ENCODE measurements at places on chromosomes 1 and 21. TPM values are rescaled to one million over a fixed set of nuclear protein-coding genes. Genes with fewer than 3 reads are reported as not detected.

DNA sequence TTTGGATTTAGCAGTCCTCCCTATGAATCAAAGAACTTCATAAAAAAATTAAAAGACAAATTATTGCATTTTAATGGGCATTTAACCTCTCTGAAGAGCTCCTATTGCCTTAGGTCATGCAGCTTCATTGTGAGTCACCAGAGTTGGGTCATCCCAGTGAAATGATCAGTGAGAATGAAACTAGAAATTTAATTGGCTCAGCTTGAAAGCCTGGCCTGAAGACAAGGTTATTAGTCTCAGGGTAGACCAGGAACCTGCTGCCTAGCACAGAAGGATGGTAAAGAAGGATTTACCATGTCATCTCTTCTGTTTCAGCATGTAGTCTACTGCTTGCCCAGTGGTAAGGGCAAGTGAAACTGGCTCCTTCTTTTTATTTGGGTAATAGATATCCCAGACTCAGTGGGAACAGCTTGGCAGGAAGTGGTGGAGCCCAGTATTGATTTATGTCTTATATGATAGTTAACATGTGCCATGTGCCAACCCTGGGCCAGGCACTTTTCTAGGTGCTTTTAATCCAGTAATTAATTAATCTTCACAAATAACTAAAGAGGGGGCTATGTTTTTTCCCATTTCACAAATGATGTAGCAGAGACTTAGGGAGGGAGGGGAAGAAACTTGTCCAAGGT is 23.6 kb downstream of the LAMC2 start:
- no peak overlapping the region for H3K4me3 ChIP-seq
- DNase-seq, result no peak
- H3K27ac ChIP-seq, result no peak overlapping the region
- no peaks in the 10 kb centered on the region for H3K36me3 ChIP-seq
- peaks cover 24% of the 10 kb centered on the region for H3K27me3 ChIP-seq

DNA sequence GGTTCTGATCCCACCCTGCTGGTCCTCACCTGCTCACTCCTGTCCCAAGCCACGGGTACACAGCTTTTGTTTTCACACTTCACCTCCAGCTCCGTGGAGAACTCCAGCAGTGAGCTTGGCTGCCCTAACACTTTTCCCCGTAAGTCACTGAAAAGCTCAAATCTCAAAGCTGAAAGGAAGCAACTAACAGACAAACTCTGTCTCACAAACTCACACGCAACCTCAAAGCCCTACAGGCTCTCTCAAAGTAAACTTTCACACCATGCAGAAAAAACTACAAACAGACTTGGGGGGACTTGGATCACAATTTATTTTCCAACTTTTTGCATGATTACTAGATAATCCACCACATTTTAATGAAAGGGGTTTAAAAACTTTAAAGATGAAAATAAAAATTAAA is 88.3 kb downstream of the AK5 start:
- no peaks in the 10 kb centered on the region for H3K27me3 ChIP-seq
- no peak overlapping the region for H3K27ac ChIP-seq
- H3K4me3 ChIP-seq, result no peak overlapping the region
- DNase-seq, result no peak
- no peaks in the 10 kb centered on the region for H3K36me3 ChIP-seq

RHOU gene
- total RNA-seq, result 3.7 TPM

DNA sequence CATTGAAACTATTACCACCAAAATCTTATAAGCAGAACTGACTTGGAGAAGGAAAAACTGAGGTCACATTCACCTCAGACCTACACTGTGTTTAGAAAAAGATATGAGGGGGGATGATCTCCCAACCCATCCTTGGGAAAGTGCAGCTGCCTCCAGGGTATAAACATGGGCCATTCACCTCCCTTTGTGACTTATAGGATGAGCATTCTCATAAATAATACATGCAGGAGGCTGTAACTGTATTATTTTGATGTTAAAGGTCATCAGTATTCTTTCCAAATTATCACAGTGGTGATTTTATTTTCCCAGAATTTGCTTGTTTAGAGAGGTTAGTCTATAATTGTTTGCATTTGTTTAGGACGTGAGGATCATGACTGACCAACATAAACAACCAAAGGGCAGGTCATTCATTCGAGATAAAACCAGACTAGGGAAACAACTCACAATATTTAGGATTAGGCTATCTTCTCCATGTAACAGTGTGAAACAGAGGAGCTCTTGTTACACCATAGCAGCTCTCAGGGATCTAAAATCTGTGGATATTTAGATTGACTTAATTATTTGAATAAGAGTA is 109.2 kb upstream of the NR5A2 start:
- no peak for DNase-seq
- H3K27me3 ChIP-seq, result peaks cover 63% of the 10 kb centered on the region
- no peaks in the 10 kb centered on the region for H3K4me1 ChIP-seq
- H3K27ac ChIP-seq, result no peak overlapping the region
- peaks cover 4% of the 10 kb centered on the region for H3K36me3 ChIP-seq
- no peak overlapping the region for H3K4me3 ChIP-seq

GRCh38 chr1:193418745-193419058 is 232.3 kb upstream of the B3GALT2 start:
- H3K4me3 ChIP-seq, result peak overlapping the region; percentile 65
- H3K27ac ChIP-seq, result peak overlapping the region; percentile 5

DNA sequence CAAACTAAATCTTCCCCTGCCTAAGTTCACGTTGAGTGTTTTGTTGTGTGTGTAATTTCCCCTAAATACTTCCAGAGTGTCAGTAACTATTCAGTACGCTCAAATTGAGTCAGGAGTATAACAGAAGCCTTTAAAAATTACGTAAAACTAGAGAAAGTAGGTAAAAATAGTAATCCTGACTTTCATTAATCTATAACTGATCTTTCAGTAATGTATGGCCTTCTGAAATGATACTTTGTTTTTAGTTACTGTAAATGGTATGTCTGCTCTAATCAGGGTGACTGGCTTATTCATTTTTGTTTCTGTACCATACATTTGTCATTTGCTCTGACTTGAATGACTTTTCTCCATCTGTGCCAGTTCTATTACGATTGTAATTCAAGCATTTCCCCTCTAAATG is 29.4 kb downstream of the MIER1 start:
- no peak overlapping the region for H3K4me3 ChIP-seq
- no peak for DNase-seq
- H3K27me3 ChIP-seq, result no peaks in the 10 kb centered on the region
- peaks cover 14% of the 10 kb centered on the region for H3K36me3 ChIP-seq
- peaks cover 36% of the 10 kb centered on the region for H3K4me1 ChIP-seq
- H3K27ac ChIP-seq, result peak overlapping the region; percentile 42

OR2T11 gene
- total RNA-seq, result not detected

- no peak overlapping the region for H3K4me3 ChIP-seq
- DNase-seq, result no peak
- H3K27me3 ChIP-seq, result peaks cover 11% of the 10 kb centered on the region
- peaks cover 2% of the 10 kb centered on the region for H3K36me3 ChIP-seq
Measured at GRCh38 chr1:30274173-30274970, 449.0 kb downstream of the MATN1 start.

SH3BGR gene
- total RNA-seq, result 0.83 TPM

DNA sequence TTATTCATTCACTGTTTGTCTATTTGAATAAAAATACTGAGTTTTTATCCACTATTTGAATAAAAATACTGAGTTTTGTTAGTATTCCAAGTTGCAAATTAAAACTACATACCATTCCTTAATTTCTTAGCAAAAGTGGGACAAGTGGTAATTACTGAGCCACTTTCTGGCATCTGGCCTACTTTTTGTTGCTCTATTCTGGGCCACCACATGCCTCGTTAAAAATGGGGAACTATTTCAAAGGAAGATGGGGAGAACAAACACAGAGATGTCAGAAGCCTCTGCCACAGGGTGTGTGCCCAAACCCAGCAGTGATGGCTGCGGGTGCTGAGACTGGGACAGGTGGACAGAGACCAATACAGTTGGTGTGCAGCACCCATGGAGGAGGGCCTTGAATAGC is 14.6 kb downstream of the PIGP start:
- no peaks in the 10 kb centered on the region for H3K4me1 ChIP-seq
- no peak overlapping the region for H3K27ac ChIP-seq
- DNase-seq, result no peak

CYP4A22 gene
- total RNA-seq, result not detected

DNA sequence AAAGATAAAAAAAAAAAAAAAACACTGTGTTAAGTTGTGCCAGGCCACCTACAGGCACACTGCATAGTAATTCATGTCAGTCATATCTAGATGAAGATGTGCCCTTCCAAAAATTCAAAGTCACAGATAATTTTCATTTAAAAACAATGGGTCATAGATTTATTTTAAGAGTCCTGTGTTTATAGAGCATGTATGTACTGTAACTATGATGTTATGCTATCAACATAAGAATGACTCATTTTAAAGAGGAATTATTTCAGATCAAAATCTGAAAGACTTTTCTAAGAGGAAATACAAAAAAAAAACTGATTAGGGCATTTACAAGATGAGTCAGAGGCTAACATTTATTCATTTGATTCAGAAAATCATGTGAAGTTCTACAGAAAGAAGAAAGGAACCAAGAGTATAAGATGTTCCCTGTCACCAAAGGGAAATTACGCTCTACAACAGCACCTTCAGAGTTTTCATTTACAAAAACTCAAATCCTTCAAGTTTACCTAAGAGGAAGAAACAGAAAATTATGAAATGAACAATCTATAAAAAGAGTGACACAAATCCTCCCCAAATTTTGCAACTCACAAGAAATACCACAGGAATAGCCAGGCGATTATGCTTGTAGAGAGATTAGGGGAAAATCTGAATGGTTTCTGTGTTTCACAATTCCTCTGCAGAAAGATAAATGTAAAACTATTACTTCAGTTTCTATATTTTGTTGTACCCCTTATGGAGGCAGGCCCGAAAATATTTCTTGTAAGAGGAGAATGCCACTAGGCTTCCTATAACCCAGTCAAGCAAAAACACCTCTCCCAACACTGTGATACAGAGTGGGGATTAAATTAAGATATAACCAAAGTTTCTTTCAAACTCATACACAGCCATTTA is 13.8 kb downstream of the TP53BP2 start:
- H3K36me3 ChIP-seq, result peaks cover 14% of the 10 kb centered on the region
- DNase-seq, result no peak

GRCh38 chr1:35856964-35857363 is 26.0 kb upstream of the AGO1 start:
- no peak for DNase-seq
- no peaks in the 10 kb centered on the region for H3K4me1 ChIP-seq
- peaks cover 9% of the 10 kb centered on the region for H3K36me3 ChIP-seq
- no peaks in the 10 kb centered on the region for H3K27me3 ChIP-seq

GRCh38 chr1:93031711-93032110 is 47.4 kb upstream of the MTF2 start:
- H3K36me3 ChIP-seq, result no peaks in the 10 kb centered on the region
- peaks cover 14% of the 10 kb centered on the region for H3K27me3 ChIP-seq
- peaks cover 11% of the 10 kb centered on the region for H3K4me1 ChIP-seq
- H3K27ac ChIP-seq, result no peak overlapping the region

DNA sequence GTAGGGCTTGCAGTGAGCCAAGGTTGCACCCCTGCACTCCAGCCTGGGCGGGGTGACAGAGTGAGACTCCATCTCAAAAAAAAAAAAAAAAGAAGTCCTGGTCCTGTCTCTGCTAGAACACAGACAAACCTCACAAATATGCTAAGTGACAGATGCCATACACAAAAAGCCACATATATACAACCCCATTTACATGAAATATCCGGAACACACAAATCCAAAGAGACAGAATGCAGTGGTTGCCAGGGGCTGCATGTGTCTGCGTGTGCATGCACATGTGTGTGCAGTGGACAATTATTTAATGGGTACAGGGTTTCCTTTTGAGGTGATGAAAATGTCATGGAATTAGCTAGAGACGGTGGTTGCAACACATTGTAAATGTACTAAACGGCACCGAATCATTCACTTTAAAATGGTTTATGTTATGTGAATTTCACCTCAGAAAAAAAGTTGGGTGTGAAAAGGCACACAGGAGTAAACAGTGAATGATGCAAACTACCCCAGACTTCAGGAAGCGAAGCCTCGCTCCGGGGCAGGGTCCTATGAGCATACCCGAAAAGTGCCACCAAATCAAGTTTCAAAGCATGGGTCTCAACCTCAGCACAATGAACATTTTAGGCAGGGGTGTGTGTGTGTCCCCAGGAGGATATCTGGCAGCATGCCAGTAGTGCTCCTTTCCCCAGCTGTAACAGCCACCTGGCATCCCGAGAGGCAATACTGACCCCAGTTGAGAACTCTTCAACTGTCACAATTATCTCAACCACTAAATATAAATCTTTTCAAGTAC is 48.3 kb downstream of the GNB1 start:
- peak overlapping the region; percentile 23 for H3K4me3 ChIP-seq
- no peaks in the 10 kb centered on the region for H3K36me3 ChIP-seq
- peak overlapping the region; percentile 92 for H3K27ac ChIP-seq
- H3K4me1 ChIP-seq, result peaks cover 47% of the 10 kb centered on the region
- no peaks in the 10 kb centered on the region for H3K27me3 ChIP-seq
- DNase-seq, result no peak

- H3K27ac ChIP-seq, result no peak overlapping the region
- H3K4me1 ChIP-seq, result no peaks in the 10 kb centered on the region
- H3K36me3 ChIP-seq, result no peaks in the 10 kb centered on the region
- H3K4me3 ChIP-seq, result no peak overlapping the region
- DNase-seq, result no peak
Measured at GRCh38 chr21:29710498-29710897, 229.3 kb downstream of the GRIK1 start.

DNM3 gene
- 3.5 TPM for total RNA-seq

DNA sequence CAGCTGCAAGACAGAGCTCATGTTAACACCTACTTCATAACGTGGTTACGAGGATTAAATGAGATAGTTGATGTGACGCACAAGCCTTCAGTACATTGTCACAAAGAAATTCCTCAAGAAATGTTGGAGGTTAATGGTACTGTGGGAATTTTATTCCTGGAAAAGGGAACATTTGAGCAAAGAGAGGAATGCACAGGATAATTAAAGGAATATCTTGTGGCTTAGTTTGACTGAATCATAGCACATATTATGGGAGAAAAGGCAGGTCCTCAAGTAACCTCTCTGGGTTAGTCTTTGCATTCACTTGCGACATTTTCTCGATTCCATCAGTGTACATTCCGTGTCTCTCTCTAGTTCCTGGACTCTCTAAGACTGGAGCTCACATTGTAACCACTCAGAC is 300.2 kb upstream of the DUSP10 start:
- H3K36me3 ChIP-seq, result no peaks in the 10 kb centered on the region
- no peak overlapping the region for H3K4me3 ChIP-seq
- H3K27me3 ChIP-seq, result no peaks in the 10 kb centered on the region
- DNase-seq, result no peak
- H3K27ac ChIP-seq, result no peak overlapping the region

DNA sequence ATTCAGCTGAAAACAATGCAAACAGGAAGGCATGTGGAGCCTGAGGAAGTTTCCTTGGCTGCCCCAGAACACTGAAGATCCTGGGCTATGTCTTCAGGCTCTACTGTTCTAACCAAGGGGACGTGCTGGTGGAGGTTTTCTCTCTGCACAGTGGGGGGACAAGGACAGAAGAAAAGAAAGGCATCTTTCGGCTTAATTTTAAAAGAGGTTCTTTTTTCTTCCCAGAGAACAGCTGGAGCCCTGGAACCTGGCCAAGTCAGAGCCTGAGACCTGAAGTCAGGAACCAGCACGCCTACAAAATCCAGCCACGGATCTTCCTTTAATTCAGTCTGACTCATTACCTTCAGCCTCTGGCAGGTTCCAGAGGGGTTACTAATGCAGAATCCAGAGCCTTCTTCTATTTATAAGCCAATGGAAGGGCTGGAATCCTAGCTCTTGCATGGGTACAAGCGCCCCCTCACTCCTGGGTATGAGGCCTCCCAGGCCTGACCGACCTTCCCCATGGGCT is 19.8 kb downstream of the CTNNBIP1 start:
- no peak overlapping the region for H3K4me3 ChIP-seq
- no peaks in the 10 kb centered on the region for H3K36me3 ChIP-seq
- peaks cover 18% of the 10 kb centered on the region for H3K4me1 ChIP-seq
- DNase-seq, result no peak
